Astrocyte (in vitro differentiated cells and primary cell): ENCODE measurements at places on chromosomes 12 and 14. TPM values are rescaled to one million over a fixed set of nuclear protein-coding genes. Genes with fewer than 3 reads are reported as not detected.

GRCh38 chr12:131986910-131987309 lies 37.2 kb downstream of the EP400 start:
- no peak for DNase-seq

Gene CNTN1
- 1.7 and 2.1 TPM in 2 replicates for total RNA-seq

DNA sequence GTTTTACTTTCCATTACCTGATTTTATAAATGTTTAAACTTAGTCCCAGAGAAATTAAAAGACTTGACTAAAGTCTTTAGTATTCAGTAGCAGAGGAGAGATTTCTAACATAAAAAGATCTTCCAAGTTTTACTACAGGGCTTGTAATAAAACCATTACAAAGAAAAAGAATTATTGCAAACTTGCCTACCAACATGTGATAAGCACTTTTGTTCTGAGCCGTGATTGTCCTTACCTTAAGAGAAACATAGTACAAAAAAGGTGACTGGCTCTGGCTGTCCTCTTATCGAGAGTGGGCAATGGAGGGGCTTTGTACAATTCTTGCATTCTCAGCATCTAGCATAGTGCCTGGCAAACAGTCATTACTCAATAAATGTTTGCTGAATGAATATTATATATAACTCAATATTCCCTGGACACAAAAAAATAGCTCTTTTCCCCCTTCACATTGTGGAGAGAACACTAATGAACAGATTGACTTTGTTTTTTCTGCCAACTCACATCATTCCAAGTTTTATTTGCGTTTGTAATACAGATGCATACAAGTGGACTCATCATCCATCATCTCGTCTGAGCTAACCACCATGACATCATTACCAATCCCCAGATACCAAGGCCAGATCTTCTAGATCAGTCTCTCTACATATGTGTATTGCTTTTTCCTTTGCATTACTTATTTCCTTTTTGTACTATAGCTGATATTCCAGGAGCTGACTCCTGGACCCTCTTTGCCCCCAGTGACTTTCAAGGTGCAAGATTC lies 192.8 kb upstream of the EEA1 start:
- peak; percentile 84 for DNase-seq

GRCh38 chr12:66196806-66197205 lies 7.8 kb downstream of the IRAK3 start:
- DNase-seq: no peak

GRCh38 chr12:57869298-57869926 lies 22.9 kb upstream of the CTDSP2 start:
- no peak for DNase-seq
